Stimulated activated CD8-positive, alpha-beta memory T cell treated with anti-CD3 and anti-CD28 coated beads, Interleukin-4, amount 100 ng/mL, for 1 hour (primary cell): ENCODE measurements at places on chromosomes 1 and 21.

GRCh38 chr1:13700521-13701270 is 708 bp downstream of the PRDM2 start:
- DNase-seq, result peak; percentile 23

GRCh38 chr1:161071886-161072371 is 2.2 kb upstream of the ARHGAP30 start:
- DNase-seq, result peak; percentile 34

GRCh38 chr1:73491621-73492020 is 706.4 kb downstream of the LRRIQ3 start:
- DNase-seq, result no peak

GRCh38 chr1:187763465-187763864 is 934.7 kb downstream of the PLA2G4A start:
- DNase-seq, result no peak

DNA sequence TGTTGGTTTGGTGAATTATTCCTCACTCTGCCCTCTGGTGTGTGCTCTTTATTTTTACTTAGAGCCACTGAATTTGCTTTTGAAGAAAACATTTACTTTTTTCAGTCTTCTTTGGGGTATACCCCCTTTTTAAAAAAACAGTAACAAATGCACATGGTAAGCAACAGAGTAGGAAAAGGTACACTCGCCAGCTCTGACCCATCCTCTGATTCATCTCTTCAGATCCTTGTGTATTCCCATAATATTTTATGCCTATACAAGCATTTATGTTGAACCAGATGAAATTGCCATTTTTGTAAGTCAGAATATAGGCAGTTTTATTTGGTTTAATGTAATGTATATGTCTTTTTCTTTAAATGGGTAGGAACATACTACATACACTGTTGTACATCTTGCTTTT is 28.3 kb downstream of the TTC3 start:
- no peak for DNase-seq

DNA sequence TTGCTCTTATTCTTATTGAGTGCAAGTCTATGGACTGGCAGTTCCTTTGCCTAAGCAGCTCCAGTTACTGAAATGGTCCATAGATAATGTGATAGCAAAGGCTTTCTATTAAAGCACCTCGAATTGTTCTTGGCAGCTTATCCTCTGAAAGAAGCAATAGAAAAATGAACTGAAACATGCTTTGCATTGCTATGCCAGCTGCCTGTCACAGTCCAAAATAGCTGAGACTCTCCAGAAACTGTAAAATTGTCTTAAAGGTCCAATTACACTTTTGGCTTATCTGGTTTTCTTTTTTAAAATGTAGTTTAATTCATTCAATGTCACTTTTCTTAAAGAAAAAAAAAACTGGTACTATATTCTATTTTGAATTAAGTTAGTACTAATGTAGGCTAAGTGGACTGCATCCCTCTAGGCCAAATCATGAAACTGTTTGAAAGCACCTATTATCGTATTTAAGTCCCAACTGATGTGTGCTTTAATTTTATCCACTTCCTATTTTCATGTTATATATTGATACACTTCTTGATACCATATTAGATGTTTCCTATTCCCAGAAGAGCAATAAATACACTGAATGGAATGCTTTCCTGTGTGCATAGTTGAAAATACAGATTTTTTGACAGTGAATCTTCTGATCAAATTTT is 208.0 kb upstream of the DEPDC1 start:
- DNase-seq, result no peak

DNA sequence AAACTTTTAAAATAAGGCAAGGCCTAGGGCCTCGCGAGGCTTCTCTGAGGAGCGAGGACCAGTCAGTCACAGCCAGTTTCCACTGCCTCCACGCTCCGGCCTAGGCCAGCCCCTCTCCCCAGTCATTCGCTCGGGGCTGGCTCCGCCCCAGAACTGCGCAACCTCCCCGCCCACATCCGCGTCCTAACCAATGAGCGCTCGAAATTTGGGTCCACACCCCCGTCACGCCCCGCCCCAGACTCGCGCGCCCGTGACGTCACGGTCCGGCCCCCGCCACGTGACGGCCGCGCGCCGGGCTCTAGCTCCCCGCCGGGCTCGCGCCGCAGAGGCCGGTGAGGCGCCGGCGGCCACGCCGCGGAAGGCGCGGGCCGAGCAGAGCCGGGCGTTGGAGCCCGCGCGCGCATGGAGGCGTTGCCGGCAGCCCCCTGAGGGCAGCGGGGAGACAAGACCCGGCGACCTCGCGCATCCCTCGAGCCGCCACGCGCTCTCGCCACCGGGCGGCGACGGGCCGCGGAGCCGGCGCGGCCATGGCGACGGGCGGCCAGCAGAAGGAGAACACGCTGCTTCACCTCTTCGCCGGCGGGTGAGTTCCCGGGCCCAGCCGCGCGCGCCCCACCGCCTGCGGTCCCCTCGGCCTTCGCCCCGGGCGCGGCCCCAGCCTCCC is at the start of gene SLC25A33:
SLC25A33 (plus strand) TSS at position 301 of the 664 bp plus-strand sequence; CDS start at position 528, 227 bp downstream.
- DNase-seq, result peak; percentile 97

GRCh38 chr1:113714606-113715269 is 44.5 kb downstream of the PHTF1 start:
- DNase-seq, result no peak

GRCh38 chr1:194004146-194004545 is 817.7 kb upstream of the B3GALT2 start:
- no peak for DNase-seq

- DNase-seq, result no peak
Observed at GRCh38 chr1:42978317-42979035, 19.8 kb upstream of the SLC2A1 start.

DNA sequence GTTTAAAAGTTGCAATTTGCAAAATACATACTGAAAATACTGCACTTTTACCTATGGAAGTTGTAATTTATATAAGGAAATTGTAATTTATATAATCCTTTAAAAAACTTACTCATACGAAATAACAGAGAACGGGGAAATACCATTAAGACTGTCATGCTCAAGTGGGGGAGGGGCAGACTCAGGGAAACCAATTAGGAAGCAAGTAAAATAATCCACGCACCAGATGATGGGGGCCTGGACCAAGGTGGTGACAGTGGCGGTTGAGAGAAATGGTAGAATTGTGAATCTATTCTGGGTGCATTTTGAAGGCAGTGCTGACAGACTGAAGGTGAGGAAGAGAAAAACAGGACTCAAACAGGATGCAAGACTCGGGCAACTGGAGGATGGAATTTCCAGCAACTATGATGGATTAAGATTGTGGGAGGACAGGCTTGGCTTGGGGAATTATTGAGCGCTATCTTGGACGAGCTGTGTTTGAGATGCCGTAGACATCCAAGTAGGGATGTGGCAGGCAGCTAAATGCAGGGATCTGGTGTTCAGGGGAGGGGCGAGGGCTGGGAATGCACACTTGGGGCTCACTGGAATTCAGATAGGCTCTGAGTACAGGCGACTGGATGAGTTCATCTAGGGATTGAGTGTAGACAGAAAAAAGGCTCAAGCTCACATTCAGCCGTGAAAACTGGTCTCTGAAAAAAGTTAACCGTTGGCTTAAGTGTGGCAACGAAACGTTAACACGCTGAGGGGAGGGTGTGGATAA is 977 bp downstream of the LCA5L start:
- DNase-seq, result no peak

- no peak for DNase-seq
Observed at GRCh38 chr1:171769171-171769570, 12.3 kb upstream of the METTL13 start.

DNA sequence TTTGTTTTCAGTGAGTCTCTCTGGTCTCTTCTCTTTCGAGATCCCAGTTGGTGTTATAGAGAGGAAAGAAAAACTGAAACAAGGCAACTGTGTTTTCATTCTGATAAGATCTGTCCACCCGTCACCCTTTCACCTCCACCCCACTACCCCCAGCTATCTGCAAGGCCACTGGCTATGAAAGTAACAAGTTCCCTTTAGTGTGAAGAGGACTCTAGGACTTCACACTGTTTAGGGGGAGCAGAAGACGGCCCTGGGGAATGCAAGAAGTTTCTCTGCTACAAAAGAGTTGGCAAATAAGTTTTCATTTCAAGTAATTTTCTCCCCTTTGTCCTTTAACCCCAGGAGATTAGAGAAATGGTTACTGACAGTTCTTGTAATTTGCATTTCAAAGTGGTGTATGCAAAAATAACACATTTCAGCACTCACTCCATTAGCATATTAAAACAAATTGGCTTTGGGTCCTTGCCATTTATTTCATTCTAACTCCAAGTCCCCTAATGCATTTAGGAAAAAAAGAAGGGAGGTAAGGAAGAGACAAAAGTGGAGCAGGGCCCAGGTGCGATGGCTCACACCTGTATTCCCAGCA is 79.6 kb upstream of the PPM1J start:
- no peak for DNase-seq

DNA sequence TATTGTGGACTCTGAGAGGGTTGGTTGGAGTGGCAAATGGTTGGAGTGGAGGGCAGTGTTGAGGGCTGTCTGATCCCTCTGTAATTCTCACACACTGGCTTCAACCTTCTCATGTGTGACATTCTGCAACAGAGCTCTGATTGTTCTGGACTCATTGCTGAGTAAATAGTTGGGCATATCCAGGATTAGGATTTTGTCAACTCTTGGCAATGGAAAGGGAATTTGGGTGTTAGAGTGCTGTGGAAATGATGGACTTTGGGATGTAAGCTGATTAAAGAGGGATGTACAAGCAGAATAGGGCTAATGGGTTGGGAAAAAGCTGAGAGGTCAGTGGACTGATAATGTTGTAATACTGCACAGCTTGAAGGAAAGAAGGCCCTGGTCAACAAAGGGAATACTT is 16.5 kb downstream of the TLCD4 start:
- no peak for DNase-seq

DNA sequence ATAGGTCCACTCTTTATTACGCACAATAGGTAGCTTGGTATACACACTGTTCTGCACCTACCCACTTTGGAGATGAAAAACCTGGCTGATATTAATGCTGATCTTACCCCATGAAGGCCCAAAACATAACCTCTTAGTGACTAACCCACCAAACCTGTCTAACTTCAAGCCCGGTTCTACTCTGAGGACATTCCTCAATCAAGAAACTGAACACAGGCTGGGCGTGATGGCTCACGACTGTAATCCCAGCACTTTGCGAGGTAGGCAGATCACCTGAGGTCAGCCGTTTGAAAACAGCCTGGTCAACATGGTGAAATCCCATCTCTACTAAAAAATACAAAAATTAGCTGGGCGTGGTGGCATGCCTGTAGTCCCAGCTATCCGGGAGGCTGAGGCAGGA is 50.5 kb downstream of the EYA3 start:
- no peak for DNase-seq

DNA sequence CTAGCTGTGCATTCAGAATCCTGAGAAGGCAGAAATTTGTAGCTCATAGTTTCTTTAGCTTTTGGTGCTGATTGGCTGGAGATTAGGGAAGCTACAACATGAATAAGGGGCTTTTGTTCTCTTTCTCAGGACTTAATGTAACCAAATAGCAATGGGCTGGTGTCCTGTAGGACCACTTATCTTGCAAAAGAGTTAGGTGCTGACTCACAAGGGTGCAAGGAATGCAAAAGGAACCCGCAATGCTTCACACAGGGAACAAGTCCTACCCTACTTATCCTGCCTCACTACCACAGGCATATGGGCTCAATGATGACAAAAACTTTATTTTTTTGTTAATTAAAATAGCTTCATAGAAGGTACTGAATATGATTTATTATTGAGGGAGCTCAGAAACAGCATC is 541.5 kb downstream of the AMY1C start:
- DNase-seq, result no peak

GRCh38 chr1:31881688-31882000 is 56.5 kb downstream of the PTP4A2 start:
- no peak for DNase-seq

GRCh38 chr1:165914136-165914798 is 86.9 kb downstream of the UCK2 start:
- peak; percentile 17 for DNase-seq

DNA sequence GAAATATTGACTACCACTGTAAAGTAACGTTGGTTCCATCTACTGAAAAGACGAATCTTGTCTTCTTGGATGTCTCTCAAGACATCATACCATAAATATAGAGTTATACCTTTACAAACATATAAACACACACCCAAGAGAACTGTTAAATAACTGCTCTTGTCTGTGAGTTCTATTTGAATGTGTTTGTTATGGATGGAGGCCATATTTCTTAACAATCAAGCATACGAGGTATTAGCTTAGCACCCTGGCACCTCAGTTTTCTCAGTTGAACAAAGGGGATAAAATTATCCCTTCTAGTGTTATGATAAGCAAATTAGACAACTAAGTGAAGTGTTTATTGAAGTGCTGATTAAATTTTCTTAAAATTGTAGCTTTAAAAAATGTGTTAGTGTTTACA is 336.6 kb upstream of the ZRANB2 start:
- no peak for DNase-seq

- no peak for DNase-seq
Observed at GRCh38 chr1:37657620-37658412, 23.1 kb upstream of the RSPO1 start.

- no peak for DNase-seq
Observed at GRCh38 chr1:215543191-215543606, 23.9 kb upstream of the KCTD3 start.

DNA sequence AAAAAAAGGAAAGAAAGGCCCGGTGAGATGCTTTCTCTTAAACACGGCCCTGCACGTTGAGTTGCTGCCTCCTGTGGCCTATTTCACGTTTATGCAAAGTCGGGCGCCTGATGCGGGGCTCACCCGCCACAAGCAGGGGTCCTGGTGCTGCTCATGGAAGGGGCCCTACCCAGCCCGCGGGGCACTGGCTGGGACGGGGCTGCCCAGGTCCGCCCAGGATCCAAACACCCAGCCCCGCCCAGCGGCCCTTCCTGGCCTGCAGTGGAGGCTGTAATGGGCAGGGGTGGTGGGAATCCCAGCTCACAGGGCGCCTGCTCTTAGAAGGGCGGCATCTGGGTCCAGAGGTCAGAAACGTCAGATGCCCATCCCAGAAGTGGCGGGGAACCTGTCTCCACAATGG is 1.6 kb downstream of the COL6A2 start:
- no peak for DNase-seq

DNA sequence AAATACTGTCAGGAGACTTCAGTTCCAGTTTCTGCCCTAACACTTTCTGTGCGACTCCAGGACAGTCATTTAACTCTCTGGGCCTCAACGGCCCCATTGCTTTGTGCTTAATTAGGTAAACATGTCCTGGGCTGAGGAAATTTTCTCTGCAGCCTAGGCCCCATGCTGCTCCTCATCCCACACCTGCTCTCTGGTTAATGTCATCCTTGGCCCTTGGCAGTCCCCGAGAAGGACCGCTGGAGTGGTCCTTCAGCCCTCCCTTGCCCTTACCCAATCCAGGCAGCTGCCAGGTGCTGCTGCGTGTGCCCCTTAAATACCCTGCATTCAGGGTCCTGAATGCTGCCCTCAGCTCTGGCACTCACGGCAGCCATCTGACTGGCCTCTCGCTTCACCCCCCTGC is 18.7 kb downstream of the UBL4B start:
- DNase-seq, result no peak

- DNase-seq, result no peak
Observed at GRCh38 chr1:153567621-153568366, 2.1 kb upstream of the S100A2 start.

- DNase-seq, result no peak
Observed at GRCh38 chr1:90000934-90001676, 6.2 kb downstream of the ZNF326 start.

GRCh38 chr1:227397354-227397978 is 79.2 kb upstream of the CDC42BPA start:
- DNase-seq, result no peak

- no peak for DNase-seq
Observed at GRCh38 chr1:17919525-17920439, 164.6 kb downstream of the ACTL8 start.
